H54 (cell line): ENCODE measurements at places on chromosomes 1 and 21.
A peak's percentile ranks its signal among the peaks of the same experiment; 100 is the strongest.

GRCh38 chr1:3184666-3185065 lies 115.7 kb downstream of the PRDM16 start:
- no peak for DNase-seq

GRCh38 chr1:190479516-190479915 lies 1.9 kb upstream of the BRINP3 start:
- DNase-seq, result no peak

GRCh38 chr1:229170778-229171505 lies 100.0 kb upstream of the RAB4A start:
- DNase-seq, result no peak

- no peak for DNase-seq
Measured at GRCh38 chr1:113286156-113286555, 104.2 kb upstream of the MAGI3 start.

GRCh38 chr1:54352755-54353154 lies 53.4 kb downstream of the SSBP3 start:
- DNase-seq, result no peak

- no peak for DNase-seq
Measured at GRCh38 chr21:28325618-28326017, 667.1 kb downstream of the LTN1 start.

DNA sequence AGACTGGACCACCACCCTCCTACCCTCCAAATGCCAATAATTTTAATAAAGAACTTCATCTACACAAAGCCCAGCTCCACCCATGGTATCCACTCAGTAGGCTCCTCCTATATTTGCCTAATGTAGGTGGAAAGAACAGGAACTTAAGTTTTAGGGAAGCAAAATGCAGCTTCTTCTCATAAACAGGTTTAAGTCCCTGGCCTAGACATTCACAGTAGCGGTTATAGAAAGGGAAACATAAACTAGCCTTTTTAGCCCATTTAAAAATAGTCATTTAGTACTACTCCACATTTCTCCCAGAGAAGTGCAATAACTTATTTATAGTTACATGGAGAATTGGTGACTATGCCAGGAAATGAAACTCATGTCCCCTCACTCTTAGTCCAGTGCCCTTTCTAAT lies 56.6 kb upstream of the CPLANE2 start:
- no peak for DNase-seq

DNA sequence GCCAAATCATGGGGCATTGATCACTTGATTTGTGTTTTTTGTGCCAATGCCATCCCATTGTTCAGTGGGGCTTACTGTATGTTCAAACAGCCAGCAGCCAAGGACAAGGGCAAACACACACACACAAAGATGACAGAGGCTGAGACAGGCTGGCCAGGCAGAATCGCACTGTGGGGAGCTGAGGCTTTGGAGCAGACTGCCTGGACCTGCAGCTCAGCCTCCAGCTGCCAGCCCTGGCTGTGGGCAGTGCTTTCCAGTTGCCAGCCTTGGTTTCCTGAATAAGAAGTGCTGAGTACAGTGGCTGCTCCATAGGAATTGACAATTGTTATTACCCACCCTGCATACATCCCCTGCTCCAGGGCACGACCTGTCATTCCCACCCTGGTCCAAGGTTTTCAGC lies 16.9 kb upstream of the PCP4 start:
- DNase-seq, result no peak

GRCh38 chr1:117105722-117106121 lies 15.8 kb downstream of the TRIM45 start:
- no peak for DNase-seq

DNA sequence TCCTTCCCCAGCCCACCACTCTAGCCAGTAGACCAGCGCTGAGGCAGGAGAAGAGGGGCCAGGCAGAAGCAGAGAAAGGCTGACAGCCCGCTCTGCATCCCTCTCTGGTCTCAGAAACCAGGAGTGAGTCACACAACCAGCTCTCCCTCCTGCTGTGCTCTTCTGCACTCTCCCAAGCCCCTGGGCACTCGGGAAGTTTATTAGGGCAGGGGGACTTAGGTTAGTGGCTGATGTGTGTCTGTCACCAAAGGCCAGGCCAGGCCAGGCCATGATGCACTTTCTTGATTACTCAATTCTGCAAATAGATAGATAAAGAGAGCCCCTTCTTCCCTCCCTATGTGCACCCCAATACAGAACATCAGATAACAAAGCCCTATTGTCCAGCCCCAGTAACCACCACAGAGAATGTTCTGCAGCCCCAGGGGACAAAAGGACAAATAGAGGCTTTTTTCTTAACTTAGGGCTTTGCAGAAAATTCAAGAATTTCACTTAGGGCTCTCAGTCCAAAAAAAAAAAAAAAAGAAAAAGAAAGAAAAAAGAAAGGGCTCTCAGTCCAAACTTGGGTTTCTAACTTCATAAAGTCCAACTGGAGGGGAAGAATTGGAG lies 52.9 kb upstream of the CNTN2 start:
- peak; percentile 84 for DNase-seq

DNA sequence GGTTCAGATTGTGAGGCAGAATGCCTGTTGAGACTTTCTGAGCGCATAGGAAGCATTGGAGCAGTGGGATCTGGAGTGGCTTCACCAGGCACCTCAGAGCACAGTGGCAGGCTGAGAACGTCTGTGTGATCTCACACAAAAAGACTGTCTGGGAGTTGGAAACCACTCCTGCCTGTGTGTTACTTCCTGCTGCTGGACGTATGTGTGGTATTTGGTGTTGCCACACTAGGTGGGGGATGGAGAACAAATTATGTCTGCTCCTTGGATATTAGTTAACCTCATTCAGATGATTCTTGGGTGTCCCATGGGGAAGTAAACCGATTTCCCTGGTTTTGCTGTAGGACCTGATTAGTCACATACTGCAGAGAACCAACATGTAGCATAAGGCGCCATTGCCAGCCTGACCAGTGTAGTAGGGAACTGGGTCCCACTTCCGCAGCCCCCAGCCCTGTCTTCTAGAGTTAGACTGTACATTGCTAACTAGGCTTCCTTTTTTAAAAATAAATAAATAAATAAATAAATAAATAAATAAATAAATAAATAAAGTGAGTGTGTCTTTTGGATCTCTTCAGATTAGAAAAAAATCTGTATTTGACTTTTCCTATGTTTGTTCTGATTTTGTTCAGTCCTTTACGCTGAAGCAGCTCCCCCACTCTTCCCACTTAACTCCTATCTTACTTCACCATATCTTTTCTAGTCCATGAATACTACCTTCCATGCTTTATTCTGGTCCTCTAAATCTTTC lies 26.9 kb downstream of the UCK2 start:
- DNase-seq, result peak; percentile 51

DNA sequence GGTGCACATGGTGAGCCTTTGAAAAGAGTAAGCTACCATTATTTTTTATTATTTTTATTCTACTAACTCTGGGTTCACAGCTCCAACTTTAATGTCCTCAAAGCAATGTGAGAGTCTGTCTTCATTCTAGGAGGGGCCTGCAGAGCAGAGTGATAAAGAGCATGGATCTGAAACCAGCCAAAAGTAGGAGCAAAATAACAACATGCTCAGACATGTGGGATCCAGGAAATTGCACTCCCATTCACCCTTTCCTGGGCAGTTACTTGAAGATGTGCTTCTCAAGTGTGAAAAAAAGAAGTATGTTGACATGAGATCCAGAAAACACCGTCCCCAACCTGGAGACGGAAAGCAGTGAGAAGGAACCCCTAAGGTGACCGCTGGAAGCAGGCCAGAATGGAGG lies 8.7 kb upstream of the LIN28A start:
- no peak for DNase-seq

DNA sequence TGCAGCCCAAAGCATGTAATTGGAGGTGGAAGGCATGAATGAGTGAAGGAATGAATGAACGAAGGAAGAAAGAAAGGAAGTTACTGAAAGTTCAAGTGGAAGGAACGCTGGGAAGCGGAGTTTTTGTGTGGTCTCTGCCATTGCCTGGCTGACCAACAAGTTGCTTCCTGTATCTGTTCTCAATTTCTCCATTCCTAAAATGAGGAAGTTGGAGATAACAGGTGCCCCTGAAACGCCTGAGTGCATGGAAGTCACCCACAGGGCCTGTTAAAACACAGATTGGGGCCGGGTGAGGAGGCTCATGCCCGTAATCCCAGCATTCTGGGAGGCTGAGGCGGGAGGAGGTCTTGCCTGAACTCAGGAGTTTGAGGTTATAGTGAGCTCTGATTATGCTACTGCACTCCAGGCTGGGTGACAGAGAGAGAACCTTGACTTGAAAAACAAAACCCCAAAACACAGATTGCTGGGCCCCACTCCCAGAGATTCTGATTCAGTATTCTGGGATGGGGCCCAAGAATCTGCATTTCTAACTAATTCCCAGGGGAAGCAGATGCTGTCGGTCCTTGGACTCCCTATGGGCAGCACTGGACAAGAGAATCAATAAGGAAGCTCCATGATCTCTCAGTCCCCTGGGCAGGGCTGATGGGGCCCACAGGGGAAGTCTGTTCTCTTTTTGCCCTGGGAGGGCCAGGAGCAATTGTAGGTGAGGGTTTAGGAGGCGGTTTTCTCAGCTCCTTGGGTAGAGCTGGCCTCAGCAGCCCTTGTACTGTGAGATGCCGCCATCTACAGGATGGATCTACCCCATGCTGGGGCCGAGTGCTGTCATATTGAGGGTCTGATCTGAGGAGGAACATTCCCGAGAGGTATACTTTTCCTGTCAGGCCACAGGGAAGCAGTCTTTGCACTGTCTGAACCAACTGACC lies 3.3 kb upstream of the CNR2 start:
- no peak for DNase-seq

- no peak for DNase-seq
Measured at GRCh38 chr1:33286451-33287185, 30.3 kb downstream of the ZNF362 start.

DNA sequence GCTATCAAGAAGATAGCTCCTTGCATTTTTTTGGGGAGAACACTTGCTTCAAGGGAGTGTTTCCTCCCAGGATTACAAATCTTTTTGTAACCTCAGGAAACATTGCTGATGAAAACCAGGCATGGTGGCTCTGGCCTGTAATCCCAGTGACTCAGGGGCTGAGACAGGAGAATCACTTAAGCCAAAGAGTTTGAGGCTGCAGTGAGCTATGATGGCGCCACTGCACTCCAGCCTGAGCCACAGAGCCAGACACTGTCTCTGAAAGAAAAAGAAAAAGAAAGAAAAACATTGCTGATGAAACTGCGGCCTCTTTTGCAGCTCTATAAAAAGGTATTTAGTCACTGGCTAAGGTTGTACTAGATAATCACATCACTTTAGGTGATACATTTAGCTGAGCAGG lies 7.3 kb downstream of the RNU1-2 start:
- DNase-seq, result no peak

DNA sequence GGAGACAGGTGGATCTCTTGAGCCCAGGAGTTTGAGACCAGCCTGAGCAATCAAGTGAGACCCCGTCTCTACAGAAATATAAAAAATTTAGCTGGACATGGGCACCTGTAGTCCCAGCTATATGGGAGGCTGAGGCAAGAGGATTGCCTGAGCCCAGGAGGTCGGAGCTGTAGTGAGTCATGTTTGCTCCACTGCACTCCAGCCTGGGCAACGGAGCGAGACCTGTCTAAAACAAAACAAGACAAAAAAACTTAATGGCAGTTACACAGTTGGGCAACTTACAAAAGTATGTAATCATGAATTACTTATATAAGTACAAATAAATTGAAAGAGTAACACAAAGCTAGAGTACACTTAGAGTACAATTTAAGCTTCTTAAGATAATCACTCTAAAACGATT lies 25.2 kb downstream of the RC3H1 start:
- DNase-seq, result no peak

DNA sequence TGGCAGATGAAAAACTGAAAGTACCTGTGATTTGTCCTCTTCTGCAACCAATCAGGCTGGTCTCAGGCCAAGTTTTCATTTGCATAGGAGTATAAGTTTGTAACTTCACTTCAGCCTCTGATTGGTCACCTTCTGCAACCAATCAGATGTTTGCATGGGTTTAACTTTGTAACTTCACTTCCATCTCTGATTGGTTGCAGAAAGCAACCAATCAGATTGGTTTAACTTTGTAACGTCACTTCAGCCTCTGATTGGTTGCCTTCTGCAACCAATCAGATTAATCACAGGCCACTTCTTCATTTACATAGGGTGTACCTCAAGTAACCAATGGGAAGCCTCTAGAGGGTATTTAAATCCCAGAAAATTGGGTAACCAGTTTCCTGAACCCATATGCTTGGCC lies 18.9 kb upstream of the TUT4 start:
- DNase-seq, result no peak

DNA sequence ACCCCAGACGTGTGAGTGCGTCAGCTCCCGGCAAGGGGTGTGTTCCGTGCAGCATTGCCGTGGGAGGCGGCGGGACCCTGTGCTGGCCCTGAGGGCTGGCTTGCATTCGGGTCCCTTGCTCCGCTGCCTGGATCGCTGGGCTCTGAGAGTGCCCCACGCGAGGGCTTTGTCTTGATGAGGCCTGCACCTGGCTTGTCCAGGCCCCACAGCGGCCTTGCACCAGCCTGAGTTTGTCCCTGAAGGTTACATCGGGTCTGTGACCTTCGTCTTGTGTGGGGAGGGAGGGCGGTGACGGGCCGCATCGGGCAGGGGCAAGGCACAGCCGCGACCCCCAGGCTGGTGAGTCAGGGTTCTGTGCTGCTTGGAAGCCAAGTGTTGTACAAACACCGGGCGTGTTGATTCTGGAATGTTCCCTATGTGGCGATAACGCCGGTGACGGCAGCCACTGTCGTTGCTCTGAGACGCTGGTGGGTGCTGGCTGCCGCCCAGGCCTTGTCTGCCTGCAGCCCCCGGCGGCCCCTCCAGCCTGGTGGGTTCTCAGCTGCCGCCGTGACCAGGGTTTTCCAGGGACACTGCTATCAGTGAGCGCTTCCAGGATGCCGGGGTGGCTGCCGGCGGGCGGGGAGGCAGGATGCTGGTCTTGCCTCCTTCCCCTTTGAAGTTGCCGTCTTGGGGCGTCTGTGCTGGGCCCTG lies 42.9 kb downstream of the SLX9 start:
- no peak for DNase-seq

DNA sequence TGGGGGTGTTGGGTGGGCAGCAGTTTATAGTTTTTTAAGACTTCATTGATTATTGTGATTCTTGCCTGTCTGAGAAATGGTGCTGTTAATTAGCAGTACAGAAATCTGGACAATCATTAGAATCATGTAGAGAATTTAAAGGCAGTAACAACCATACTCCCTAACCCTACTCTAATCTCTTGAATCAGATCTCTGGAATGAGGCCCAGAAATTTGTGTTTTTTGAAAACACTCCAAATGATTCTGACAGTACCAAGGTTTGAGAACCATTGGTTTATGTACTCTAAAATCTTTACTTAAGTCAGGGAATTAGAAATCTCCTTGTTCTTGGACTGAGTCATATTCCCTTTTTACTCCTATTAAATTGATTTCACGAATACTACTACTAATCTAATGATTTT lies 24.0 kb downstream of the FNBP1L start:
- no peak for DNase-seq

GRCh38 chr1:145702826-145703225 lies 4.3 kb downstream of the PDZK1 start:
- DNase-seq, result no peak

DNA sequence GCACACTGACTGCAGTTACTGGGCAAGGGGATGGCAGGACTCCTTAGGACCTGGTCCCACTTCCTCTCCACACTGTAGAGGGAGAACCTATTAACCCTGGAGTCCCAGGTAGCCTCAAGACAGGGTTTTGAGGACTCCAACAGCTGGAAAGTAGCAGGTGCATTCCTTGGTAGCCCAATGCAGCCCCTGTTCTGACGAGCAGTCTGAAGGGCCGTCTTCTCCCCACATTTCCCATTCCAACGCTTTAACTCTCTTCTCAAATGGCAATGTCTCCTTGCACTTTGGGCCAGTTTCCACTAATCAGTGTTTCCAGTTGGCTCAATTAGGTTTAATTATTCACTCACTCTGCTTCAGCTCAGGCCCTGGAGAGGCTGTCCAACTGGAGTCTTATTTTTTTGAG lies 8.8 kb upstream of the INPP5B start:
- DNase-seq, result no peak

GRCh38 chr1:248787430-248787829 lies 31.9 kb upstream of the LYPD8 start:
- DNase-seq, result no peak
